ENCODE measurements at places on chromosomes 3 and 15. TPM values are rescaled to one million over a fixed set of nuclear protein-coding genes. Genes with fewer than 3 reads are reported as not detected.

Gene SERPINI2
- not detected for total RNA-seq

Gene NPAP1
- total RNA-seq, result not detected

Gene ZIC4
- not detected for total RNA-seq

Gene RAP2B
- total RNA-seq, result 24.8 TPM

Gene TMC3
- not detected for total RNA-seq

Gene SLC15A2
- 6.8 TPM for total RNA-seq

Gene ARL6IP5
- 215 TPM for total RNA-seq

Gene ZNF619
- total RNA-seq, result 5.0 TPM

Gene TMEM108
- total RNA-seq, result not detected

Gene IL20RB
- total RNA-seq, result 3.4 TPM

Gene GOLGA8T
- total RNA-seq, result 1.1 TPM

Gene C3orf85
- total RNA-seq, result not detected

Gene FNDC3B
- total RNA-seq, result 44.4 TPM

Gene CMTM7
- total RNA-seq, result 49.5 TPM

Gene RPP14
- 14.9 TPM for total RNA-seq

Gene GOLGA8G
- not detected for total RNA-seq

Gene ISG20
- total RNA-seq, result 160 TPM

Gene RTP1
- not detected for total RNA-seq

Gene BFSP2
- not detected for total RNA-seq

Gene HTR3E
- total RNA-seq, result not detected

Gene LRTM1
- total RNA-seq, result not detected

Gene CLRN1
- not detected for total RNA-seq

Gene PLA2G4E
- not detected for total RNA-seq

Gene PARP15
- 70.7 TPM for total RNA-seq

Gene NR2E3
- total RNA-seq, result not detected

Gene NPHP3
- total RNA-seq, result 26.1 TPM

Gene TRH
- not detected for total RNA-seq

Gene MUSTN1
- total RNA-seq, result 2.6 TPM

Gene TBCCD1
- total RNA-seq, result 20.3 TPM

Gene ANKRD34C
- not detected for total RNA-seq

Gene CRTAP
- total RNA-seq, result 27.1 TPM

Gene IL17RB
- 4.5 TPM for total RNA-seq

Gene CCDC39
- not detected for total RNA-seq

Gene IGSF11
- total RNA-seq, result 0.60 TPM

Gene TTLL13
- total RNA-seq, result 1.8 TPM

Gene FETUB
- not detected for total RNA-seq

Gene FAM3D
- total RNA-seq, result not detected

Gene PDZRN3
- not detected for total RNA-seq

Gene NPTN
- total RNA-seq, result 48.2 TPM

Gene ZIC1
- total RNA-seq, result not detected

Gene CCRL2
- total RNA-seq, result 5.4 TPM

Data from naive thymus-derived CD4-positive, alpha-beta T cell (primary cell).